ENCODE measurements at places on chromosomes 2 and 18.

- no peak for DNase-seq
These were observed 149.5 kb downstream of the ATP9B start for GRCh38 chr18:79218605-79219190.

DNA sequence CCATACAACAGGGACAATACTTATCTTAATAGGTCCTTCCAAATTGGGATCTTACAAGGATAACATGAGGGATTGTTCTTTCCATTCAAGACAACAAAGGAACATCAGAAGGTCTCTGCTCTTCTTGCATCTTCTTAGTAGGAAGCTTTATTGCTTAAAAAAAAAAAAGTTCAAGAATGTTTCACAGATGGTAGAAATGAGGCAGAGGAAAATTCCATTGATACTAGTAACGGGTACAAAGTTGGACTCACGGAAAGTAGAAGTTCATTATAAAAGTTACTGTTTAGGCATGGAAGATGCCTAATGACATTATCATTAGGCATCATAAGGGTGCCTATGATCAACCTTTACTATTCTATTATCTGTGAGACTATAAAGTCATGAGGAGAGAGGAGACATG is 136.2 kb downstream of the LAMA3 start:
- no peak for DNase-seq

- DNase-seq, result no peak
These were observed 12.4 kb upstream of the EPAS1 start for GRCh38 chr2:46284796-46285195.

- DNase-seq, result peak; percentile 11
These were observed 83.0 kb downstream of the NPAS2 start for GRCh38 chr2:100902817-100903405.

DNA sequence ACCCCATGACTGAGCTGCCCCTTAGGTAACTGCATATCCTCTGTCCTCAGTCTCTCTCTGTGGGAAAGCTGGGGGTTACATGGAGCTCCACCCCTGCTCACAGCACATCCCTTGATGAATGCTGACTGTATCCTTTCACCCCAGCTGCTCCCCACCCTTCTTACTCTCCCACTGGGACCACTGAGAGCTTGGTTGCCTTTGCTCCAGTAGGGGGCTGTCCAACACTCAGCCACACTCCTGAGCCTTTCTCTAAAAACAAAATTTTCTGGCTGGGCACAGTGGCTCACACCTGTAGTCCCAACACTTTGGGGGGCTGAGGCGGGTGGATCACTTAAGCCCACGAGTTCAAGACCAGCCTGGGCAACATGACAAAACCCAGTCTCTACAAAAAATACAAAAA is 89.2 kb upstream of the MSH2 start:
- DNase-seq, result no peak

- DNase-seq, result no peak
These were observed 176.7 kb upstream of the ST6GAL2 start for GRCh38 chr2:107062599-107063220.

- DNase-seq, result no peak
These were observed 9.3 kb downstream of the YPEL5 start for GRCh38 chr2:30155889-30156658.

- no peak for DNase-seq
These were observed 60.7 kb downstream of the RRM2 start for GRCh38 chr2:10183146-10183675.

- peak; percentile 49 for DNase-seq
These were observed 9.1 kb upstream of the ARID5A start for GRCh38 chr2:96527286-96528005.

DNA sequence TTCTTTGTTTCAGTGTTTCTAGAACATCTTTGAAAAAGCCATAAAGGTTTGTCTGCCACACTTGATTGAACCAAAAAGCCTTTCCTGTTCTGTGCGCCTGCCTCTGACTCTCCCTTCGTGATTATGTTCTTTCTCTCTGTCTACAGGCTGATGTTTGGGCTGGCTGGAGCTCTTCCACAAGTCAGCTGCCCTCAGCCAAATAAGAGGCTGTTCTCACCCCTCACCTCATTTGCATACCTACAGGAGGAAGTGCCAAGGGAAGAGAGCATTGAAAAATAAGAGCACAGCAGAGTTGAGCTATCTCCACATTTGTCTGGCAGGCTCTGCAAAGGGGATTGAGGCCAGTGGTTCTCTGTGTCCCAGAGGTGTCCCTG is 15.8 kb downstream of the INPP5D start:
- no peak for DNase-seq

GRCh38 chr2:217941339-217941738 is 61.5 kb downstream of the TNS1 start:
- DNase-seq, result no peak

DNA sequence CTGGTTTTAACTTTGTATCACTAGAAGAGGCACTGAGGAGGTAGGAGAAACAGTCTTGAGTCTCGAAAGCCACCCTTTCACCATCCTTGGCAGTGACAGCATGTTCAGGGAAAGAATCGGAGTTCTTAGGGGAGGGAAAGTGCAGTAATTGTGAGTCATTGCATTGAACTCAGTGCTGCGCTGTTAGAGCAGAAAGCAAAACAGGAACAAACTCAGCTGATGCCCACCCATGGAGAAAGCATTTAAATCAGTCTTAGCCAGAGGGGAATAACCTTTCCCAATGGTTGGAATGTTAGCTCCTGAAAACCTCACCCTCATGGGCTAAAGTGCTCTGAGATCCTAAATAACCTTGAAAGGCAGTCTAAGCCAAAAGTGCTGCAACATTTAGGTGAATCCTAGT is 845.6 kb upstream of the CNTNAP5 start:
- no peak for DNase-seq

- DNase-seq, result no peak
These were observed 541.0 kb upstream of the ZEB2 start for GRCh38 chr2:145060876-145061275.

DNA sequence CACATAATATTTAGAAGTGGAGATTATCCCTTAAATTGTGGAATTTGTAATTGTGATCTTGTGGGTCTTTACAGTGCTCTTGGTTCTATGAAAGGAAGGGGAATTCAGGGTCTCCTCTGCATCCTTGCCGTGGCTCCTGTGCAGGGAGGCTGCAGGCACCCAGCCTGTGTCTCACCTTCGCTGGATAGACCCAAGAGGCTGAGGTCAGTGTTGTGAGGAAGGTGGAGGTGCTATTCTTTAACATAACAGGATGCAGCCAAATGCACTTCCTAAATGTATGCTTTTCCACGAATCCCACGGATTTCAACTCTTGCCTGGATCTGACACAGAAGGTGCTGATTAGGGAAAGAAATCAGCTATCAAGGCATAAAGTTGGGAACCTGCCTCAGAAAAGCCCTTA is 69.5 kb downstream of the TMEM18 start:
- DNase-seq, result no peak

DNA sequence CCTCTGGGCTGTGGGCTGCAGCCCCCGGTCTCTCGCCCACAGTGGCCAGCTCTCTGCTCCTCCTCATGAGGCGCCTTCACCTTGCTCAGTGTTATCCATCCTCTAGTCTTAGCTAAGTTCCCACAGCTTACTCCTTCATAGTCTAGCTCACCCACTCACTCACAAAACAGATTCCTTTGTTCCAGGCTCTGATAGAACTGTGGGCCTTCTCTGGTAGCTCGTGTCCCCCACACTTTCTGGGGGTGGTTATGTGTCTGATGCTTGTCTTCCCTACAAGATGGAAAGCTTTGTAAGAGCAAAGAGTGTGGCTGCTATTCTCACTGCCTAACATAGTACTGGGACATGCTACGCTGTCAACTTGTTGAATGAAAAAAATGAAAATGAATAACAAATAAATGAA is 135.8 kb downstream of the EN1 start:
- no peak for DNase-seq

- DNase-seq, result no peak
These were observed 3.3 kb upstream of the C18orf32 start for GRCh38 chr18:49490246-49490762.

GRCh38 chr2:47096451-47096850 is 58.7 kb downstream of the STPG4 start:
- DNase-seq, result no peak

GRCh38 chr2:111235192-111236015 is 114.7 kb downstream of the BCL2L11 start:
- no peak for DNase-seq

DNA sequence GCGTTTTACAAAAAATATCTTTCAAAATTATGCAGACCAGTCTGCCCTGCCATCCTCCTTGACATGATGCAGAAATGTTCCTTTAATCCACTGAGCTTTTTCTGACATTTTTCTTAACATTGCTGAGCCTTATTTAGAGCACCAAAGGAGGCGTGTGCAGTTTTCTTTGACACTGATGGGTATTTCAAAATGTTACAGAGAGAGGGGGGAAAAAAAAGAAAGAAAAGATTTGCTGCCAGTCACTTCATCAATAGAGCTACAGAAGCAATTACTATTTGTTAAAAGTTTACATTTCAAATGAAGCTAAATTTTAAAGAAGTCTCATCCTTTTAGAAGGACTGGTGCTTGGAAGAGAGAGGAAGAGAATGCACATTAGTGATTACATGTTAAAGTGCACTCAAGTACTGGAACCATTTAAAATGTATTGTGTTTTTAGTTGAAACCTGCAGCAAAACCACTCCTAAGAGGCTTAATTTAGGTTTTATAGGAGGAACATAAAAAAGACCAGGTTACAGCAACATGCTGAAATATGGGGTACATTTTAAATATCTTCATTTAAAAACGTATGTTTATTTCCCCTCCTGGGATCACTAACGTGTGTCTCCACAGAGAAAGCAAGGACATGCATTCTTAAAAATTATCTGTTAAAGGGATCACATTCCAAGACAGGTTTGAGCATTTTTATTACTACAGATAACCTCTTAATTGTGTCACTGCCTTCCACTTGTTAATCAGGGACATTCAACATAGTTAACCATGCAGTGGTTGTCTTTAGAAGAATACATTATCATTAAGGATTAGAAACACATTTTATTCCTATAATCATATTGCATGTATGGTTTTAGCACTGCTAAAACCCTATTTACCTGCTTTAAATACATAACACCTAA is 258.4 kb downstream of the MEIS1 start:
- DNase-seq, result no peak

- DNase-seq, result no peak
These were observed 5.8 kb upstream of the SIX3 start for GRCh38 chr2:44935729-44936098.

DNA sequence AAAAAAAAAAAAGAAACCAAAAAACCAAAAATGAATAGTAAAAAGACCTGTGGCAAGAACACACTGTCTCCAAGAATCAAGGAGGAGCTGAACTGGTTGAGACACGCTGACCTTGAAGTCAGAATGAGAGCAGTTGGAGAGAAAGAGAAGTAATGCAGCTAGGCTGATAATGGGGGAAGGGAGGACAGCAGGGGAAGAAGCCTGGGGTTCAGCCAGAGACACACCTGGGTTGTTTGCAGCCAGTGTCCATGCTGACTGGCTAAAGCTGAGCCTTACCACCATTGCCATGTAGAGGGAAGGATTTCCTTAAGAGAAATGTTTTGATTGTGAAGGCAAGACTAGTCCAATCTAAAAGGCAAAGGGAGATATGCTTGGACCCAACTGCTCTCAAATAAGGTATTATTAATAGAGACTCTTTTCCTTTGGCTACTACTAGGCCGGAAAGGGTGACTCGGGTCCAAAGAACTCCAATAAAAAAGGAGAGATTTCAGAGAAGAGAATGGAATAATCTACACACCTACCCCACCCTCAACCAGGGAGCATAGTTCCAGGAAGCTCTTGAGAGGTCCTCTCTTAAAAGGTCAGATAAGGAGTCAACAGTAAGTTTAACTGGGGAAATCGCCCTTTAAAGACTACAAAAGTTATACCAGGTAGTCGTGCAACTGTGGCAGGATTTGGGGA is 25.2 kb upstream of the REL start:
- no peak for DNase-seq

GRCh38 chr2:171191021-171191420 is 30.3 kb upstream of the TLK1 start:
- DNase-seq, result no peak

GRCh38 chr2:182818925-182819324 is 47.5 kb downstream of the FRZB start:
- no peak for DNase-seq

DNA sequence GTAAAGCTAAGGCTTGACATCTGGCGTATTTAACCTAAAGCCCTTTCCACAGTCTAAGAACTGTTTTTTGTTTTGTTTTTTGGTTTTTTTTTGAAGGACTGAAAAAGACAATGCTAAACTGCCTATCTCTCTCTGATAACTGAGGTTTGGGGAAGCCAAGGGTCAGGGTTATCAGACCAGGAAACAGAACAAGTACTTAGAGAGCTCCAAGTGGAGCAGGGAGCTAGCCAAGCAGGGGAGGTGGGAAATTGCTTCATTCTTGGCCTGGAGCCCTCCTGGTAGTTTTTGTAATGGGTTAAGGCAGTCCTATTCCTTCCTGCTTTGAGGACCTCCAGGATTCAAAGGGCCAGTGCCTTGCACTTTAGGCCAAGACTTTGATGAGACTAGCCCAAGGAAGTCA is 154.3 kb upstream of the LTBP1 start:
- DNase-seq, result no peak

DNA sequence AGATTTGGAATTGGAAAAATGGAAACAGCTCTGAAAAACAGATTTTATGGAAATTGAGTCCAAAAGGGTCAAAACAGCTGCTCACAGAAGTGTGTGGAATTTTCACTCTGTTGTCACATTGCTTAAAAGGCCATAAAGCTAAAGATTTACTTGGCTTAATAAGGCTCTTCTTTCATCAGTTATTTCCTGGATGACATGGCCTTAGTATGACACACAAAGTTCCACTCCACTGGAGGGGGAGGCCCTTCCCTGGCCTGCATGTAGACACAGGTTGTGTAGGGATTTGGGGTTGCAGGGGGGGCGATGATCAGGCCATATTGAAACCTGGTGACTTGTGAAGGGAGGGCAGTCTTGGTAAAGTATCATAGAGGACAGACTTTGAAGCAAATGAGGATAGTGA is 34.0 kb downstream of the TMEM185B start:
- DNase-seq, result no peak

DNA sequence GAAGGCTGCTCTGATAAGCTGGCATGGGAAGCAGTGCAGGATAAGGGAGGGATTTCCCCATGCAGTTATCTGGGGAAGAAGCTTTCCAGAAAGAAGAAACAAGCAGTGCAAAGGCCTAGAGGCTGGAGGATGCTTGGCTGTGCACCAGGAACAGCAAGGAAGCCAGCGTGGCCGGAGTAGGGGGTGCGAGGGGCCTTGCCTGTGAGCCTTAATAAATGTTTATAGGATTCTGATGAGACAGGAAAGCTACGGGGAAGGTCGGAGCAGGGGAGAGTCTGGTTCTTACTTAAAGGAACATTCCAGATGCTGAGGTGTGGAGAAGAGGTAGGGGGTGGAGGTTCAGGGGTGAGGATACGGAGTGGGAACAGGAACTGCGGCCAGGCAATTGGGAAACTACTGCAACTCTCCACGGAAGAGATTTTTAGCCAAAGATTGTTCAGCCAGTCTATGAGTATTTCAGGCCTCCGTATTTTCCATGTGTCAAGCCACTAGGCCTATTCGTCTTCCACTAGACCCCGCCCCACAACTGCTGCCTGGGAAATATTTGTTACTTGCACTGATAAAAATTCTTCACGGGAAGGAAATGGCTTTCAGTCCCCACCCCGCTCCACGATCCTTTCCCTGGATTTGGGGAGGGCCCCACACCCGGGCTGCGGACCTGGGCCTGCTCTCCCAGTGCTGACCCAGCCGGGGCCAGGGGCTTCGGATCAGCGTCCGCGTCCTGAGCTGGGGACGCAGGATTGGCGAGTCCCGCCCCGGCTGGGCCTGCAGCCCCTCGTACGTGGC is 516 bp downstream of the EIF2AK2 start:
- peak; percentile 36 for DNase-seq

Measured in BE2C (cell line).